Right hindlimb (tissue), 1 donor: ENCODE measurements at places on chromosomes 11 and 22.

GRCh38 chr11:2164861-2165555 is 4.0 kb upstream of the INS start:
- DNase-seq, result no peak

- no peak for DNase-seq
Observed at GRCh38 chr22:48182031-48182430, 1419.6 kb downstream of the TBC1D22A start.

- DNase-seq, result no peak
Observed at GRCh38 chr11:8221917-8222495, 41.7 kb downstream of the LMO1 start.

DNA sequence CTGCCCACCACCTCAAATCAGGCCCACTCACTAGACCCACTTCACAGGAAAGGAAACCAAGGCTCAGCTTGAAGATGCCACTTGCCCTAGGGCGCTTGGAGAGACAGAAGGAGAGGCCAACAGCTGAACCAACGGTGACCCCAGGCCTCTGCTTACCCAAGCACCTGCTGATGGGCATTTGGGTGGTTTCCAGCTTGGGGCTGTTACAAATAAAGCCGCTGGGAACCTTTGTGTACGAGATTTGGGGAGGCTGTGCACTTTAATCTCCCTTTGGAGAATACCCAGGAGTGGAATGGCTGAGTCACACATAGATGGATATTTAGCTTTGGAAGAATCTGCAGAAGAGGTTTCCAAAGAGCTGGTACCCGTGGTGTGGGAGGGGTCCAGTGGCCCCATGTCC is 50.9 kb upstream of the LINC01488 start:
- DNase-seq, result no peak

GRCh38 chr11:130167146-130167545 is 7.6 kb downstream of the ST14 start:
- DNase-seq, result no peak

DNA sequence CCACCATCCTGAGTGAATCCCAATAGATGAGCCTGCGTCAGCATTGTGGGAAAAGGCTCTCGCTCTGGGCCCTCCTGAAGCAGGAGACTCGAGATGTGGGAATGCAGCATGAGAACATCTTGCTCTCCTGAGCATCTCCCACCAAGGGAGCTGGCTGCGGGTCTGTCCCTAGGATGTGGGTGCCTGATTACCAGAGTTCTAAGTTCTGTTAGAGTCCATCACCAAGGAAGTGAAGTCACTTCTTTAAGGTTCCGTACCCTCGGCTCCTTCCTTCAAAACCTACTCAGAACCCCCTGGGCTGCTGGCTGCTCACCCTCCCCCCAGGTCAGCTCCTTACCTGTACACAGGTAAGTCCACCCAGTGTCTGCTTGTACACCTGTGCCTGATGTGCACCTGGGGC is 100.5 kb upstream of the IGLL5 start:
- no peak for DNase-seq
